ENCODE measurements at places on chromosomes 2 and 18. TPM values are rescaled to one million over a fixed set of nuclear protein-coding genes. Genes with fewer than 3 reads are reported as not detected.

The TMEM198 gene
- total RNA-seq = 0.67 TPM

The SNTG2 gene
- total RNA-seq = 1.3 TPM

The CLEC4F gene
- not detected for total RNA-seq

The SLC9A4 gene
- total RNA-seq = not detected

The INPP5D gene
- total RNA-seq = 127 TPM

The IL36B gene
- not detected for total RNA-seq

The TXNDC2 gene
- total RNA-seq = not detected

The KHK gene
- 6.0 TPM for total RNA-seq

The NEURL3 gene
- 0.22 TPM for total RNA-seq

The SCN3A gene
- total RNA-seq = not detected

The INO80B gene
- 82.8 TPM for total RNA-seq

The FZD7 gene
- 0.61 TPM for total RNA-seq

The LYG2 gene
- total RNA-seq = not detected

The MROH2A gene
- total RNA-seq = not detected

The ACSL3 gene
- total RNA-seq = 30.9 TPM

- H3K27ac ChIP-seq = no peak overlapping the region
- no peaks in the 10 kb centered on the region for H3K4me1 ChIP-seq
- H3K4me3 ChIP-seq = no peak overlapping the region
- H3K36me3 ChIP-seq = no peaks in the 10 kb centered on the region
- DNase-seq = no peak
These were observed 34.7 kb upstream of the DLX1 start for GRCh38 chr2:172050479-172051125.

DNA sequence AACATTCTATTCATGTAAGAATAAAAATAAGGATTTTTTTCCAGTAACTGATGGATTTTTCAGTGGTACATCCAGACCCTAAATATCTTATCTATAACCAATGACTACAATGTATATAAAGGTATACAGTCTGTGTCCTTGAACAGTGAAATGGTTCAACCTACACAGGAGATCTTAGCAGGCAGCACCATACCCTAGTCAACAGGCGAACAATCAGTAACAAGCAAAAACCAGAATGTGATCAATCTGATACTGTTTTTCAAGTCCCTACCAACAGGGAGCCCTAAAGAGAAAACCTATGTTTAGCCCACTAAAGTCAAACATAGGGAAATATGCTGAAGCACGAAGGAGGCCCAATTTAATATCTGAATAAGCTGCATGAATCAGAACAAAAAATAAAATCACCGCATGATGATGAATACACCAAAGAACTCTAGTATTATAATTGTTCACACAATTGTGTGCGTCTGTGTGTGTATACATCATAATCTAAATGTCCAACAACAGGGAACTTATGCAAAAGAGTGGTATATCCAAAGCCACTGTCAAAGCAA is 26.0 kb downstream of the PTPN2 start:
- no peak overlapping the region for H3K27ac ChIP-seq
- no peak overlapping the region for H3K4me3 ChIP-seq
- peaks cover 43% of the 10 kb centered on the region for H3K4me1 ChIP-seq
- no peaks in the 10 kb centered on the region for H3K27me3 ChIP-seq
- H3K36me3 ChIP-seq = peaks cover 6% of the 10 kb centered on the region

DNA sequence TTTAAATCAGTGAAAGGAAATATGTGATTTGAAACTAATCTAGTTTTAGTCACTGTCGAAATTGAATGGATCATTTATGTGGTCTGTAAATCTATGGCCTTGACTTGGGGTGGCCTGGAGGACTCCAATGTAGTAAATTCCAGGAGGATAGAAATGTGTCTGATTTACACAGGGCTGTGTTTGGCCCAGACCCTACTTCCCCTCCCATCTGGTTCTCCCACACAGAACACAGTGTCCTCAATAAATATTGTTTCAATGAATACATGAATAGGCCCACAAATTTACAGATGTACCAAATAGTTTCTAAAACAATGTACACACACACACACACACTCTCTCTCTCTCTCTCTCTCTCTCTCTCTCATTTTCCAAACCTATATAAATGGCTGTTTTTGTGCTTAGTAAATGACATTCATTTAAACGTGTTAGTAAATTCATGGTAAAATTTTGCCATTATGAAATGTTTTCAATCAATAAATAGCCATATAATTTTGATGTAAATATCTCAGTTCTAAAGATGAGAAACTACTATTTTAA is 1.9 kb downstream of the CCDC68 start:
- no peak for DNase-seq
- peaks cover 3% of the 10 kb centered on the region for H3K27me3 ChIP-seq
- H3K36me3 ChIP-seq = no peaks in the 10 kb centered on the region
- no peaks in the 10 kb centered on the region for H3K4me1 ChIP-seq

GRCh38 chr18:35284841-35285240 is 5.2 kb downstream of the ZSCAN30 start:
- no peaks in the 10 kb centered on the region for H3K36me3 ChIP-seq
- H3K4me3 ChIP-seq = no peak overlapping the region
- H3K4me1 ChIP-seq = peaks cover 18% of the 10 kb centered on the region
- no peak overlapping the region for H3K27ac ChIP-seq
- no peaks in the 10 kb centered on the region for H3K27me3 ChIP-seq

- no peaks in the 10 kb centered on the region for H3K36me3 ChIP-seq
- H3K4me3 ChIP-seq = no peak overlapping the region
- H3K27me3 ChIP-seq = no peaks in the 10 kb centered on the region
- no peak for DNase-seq
These were observed 100.5 kb downstream of the LBH start for GRCh38 chr2:30331869-30332268.

DNA sequence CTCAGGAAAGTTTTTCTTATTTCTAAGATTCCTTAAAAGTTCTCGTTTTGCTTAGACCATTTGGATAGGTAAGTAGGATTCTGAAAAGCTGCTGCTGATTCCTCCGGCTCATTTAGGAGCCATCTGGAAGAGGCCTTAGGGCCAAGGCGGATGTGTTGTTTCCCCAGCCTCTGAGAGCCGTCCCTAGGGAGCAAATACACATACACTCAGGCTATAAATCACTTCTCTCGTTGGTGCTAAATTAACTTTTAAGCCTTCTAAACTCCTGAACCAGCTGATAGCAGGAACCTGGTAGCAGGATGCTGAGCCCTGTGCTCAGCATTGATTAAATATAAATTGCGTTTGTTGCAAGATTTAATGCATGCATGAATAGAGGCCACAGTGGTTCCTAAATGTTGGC is 109.8 kb downstream of the ADCYAP1 start:
- no peak overlapping the region for H3K4me3 ChIP-seq
- H3K36me3 ChIP-seq = no peaks in the 10 kb centered on the region
- no peak for DNase-seq
- H3K27me3 ChIP-seq = no peaks in the 10 kb centered on the region

GRCh38 chr2:43110442-43110871 is 115.9 kb downstream of the ZFP36L2 start:
- no peaks in the 10 kb centered on the region for H3K27me3 ChIP-seq
- H3K36me3 ChIP-seq = no peaks in the 10 kb centered on the region
- H3K4me3 ChIP-seq = no peak overlapping the region
- no peak for DNase-seq

DNA sequence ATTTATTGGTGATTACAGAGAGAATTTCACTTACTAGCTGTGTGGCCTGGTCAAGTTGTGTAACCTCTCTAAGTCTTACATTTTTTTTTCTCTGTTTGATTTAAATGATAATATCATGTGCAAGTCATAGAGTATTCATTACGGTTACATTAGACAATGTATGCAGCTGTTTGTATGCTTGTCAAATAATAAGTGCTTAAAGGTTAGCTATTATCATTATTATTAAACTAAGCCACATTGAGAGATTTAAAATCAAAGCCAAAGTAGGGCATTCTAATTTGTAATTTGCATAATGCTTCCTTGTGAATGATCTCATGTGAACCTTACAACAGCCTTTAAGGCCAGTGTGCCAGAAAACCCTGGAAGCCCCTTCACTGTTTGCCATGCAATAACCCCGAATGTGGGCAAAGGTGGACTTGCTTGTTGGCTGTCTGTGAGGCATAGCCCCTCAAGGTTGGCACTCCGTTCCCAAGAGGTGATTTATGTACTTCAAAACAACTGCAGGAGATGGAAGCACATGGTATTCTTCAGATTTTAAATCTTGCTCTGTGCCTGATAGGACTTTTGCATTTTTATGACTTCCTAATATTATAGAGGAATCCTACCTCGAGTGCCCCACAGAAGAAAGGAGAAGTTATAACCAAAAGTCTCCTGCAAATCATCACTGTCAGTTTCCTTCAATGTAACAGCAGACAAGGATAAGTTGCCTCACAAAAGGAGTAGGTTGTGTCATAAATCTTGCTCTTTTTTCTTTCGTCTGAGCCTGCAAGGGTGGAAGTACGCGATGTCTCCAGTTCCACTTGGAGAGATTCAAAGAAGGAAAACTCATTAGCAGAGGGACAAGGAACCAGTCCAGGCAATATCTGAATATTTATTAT is 272.0 kb downstream of the TGIF1 start:
- no peaks in the 10 kb centered on the region for H3K36me3 ChIP-seq
- H3K27me3 ChIP-seq = no peaks in the 10 kb centered on the region
- no peak for DNase-seq
- no peak overlapping the region for H3K27ac ChIP-seq
- H3K4me3 ChIP-seq = no peak overlapping the region

DNA sequence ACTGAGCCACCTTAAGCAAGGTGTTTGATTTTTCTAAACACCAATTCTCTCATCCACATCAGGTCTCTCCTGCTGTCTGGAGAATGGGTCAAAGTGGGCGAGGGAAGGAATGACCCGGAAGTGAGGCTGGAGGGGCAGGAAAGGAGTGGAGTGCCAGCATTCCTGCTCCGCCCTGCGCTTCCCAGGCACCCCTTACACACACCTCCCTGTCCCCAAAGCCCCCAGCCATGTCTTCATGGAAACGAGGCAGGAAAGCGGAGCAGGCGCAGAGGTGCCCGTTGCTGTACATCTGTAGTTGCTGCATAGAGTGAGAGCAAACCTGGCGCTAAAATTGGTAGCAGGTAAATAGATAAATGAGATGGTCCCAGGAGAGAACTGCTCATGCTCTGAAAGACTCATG is 27.2 kb upstream of the NT5DC4 start:
- no peaks in the 10 kb centered on the region for H3K27me3 ChIP-seq
- peaks cover 34% of the 10 kb centered on the region for H3K4me1 ChIP-seq
- no peak overlapping the region for H3K4me3 ChIP-seq

- no peaks in the 10 kb centered on the region for H3K4me1 ChIP-seq
- no peak overlapping the region for H3K27ac ChIP-seq
- no peak for DNase-seq
- no peak overlapping the region for H3K4me3 ChIP-seq
- no peaks in the 10 kb centered on the region for H3K36me3 ChIP-seq
These were observed 37.6 kb upstream of the PAX3 start for GRCh38 chr2:222336442-222336841.

- H3K27ac ChIP-seq = no peak overlapping the region
- DNase-seq = no peak
- H3K27me3 ChIP-seq = peaks cover 5% of the 10 kb centered on the region
- no peaks in the 10 kb centered on the region for H3K36me3 ChIP-seq
These were observed 116.7 kb upstream of the NPAS2 start for GRCh38 chr2:100703213-100703612.

DNA sequence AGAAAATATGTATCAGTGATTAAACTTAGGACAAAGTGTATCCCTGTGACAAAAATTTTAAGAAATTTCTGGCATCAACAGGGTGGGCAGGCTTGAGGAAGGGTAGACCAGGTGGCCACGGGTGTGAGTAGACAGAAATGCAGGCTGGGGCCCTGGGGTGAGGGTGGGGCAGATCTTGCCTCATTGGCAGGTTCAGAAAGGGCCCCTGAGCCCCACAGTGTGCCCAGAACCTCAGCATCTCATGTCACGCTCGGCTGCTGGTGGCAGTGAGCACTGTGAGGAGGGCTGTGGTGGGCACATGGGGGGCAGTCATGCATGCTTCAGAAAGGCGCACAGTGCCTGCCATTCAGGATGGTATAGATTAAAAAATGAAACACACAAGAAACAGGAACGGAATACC is 7.6 kb upstream of the ASB18 start:
- DNase-seq = no peak
- H3K27ac ChIP-seq = no peak overlapping the region
- no peaks in the 10 kb centered on the region for H3K27me3 ChIP-seq
- no peak overlapping the region for H3K4me3 ChIP-seq

DNA sequence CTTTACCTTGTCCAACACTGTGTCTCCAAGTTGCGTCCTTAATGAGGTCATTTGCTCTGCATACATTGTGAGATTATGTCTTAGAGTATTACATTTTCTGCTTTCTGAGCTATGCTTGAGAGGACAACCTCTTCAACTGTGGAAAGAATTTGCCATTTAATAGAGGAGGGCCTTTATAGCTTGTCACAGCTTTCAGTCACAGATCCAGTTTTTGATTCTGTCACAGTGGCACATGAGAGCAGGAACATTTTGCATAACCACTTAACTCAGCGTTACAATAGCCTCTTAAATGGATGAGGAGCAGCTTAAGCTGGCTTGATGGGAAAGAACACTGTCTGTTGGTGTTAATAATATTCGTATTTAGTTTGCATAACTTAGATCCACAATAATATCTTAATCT is 63.0 kb downstream of the RHBDD1 start:
- no peak for DNase-seq
- H3K27ac ChIP-seq = no peak overlapping the region
- H3K27me3 ChIP-seq = no peaks in the 10 kb centered on the region
- H3K36me3 ChIP-seq = no peaks in the 10 kb centered on the region
- H3K4me3 ChIP-seq = no peak overlapping the region
- no peaks in the 10 kb centered on the region for H3K4me1 ChIP-seq

GRCh38 chr2:241286348-241287090 is 29.0 kb downstream of the HDLBP start:
- peaks cover 14% of the 10 kb centered on the region for H3K4me1 ChIP-seq
- no peak for DNase-seq
- no peaks in the 10 kb centered on the region for H3K27me3 ChIP-seq
- no peaks in the 10 kb centered on the region for H3K36me3 ChIP-seq
- no peak overlapping the region for H3K4me3 ChIP-seq
- H3K27ac ChIP-seq = no peak overlapping the region

DNA sequence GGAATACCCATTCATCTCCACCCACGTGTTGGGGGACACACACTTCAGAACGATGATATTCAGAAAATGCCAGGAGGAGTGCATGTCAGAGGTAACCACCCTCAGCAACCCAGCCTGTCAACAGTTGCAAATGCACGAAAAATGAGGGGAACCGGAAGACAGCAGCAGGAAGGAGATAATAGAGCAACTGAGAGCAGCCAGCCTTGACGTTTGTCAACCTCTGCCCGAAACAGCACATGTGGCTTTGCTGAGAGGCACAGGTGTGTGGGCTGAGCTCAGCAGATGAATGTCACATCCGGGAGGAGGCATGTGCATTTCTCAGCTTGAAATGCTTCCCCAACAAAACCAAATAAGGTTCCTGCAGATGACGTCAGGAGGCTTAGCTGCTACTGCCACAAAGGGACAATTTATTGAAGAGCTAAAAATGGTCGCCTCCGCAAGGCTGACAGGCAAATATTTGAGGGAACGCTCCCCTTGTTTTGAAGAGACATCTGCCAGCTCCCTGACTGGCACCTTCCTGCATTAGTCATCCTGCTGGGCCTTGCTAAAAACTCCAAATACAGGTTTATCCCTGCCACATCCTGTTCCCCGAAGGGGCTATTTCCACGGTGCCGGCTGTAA is 419.0 kb downstream of the NBAS start:
- peaks cover 18% of the 10 kb centered on the region for H3K4me1 ChIP-seq
- H3K27ac ChIP-seq = peak overlapping the region; percentile 16
- no peaks in the 10 kb centered on the region for H3K27me3 ChIP-seq
- no peaks in the 10 kb centered on the region for H3K36me3 ChIP-seq
- H3K4me3 ChIP-seq = no peak overlapping the region
